ENCODE measurements at places on chromosomes 5 and 9.

- DNase-seq, result peak; percentile 72
Measured at GRCh38 chr5:176851871-176852658, 41.7 kb downstream of the UNC5A start.

GRCh38 chr5:8714861-8715260 is 831.0 kb downstream of the SEMA5A start:
- no peak for DNase-seq

GRCh38 chr5:159906463-159906862 is 9.8 kb upstream of the ADRA1B start:
- DNase-seq, result no peak

- DNase-seq, result no peak
Measured at GRCh38 chr9:107827304-107827703, 337.7 kb upstream of the KLF4 start.

Measured in NCI-H774 (cell line).